ENCODE measurements at places on chromosomes 16 and 17. TPM values are rescaled to one million over a fixed set of nuclear protein-coding genes. Genes with fewer than 3 reads are reported as not detected.

DNA sequence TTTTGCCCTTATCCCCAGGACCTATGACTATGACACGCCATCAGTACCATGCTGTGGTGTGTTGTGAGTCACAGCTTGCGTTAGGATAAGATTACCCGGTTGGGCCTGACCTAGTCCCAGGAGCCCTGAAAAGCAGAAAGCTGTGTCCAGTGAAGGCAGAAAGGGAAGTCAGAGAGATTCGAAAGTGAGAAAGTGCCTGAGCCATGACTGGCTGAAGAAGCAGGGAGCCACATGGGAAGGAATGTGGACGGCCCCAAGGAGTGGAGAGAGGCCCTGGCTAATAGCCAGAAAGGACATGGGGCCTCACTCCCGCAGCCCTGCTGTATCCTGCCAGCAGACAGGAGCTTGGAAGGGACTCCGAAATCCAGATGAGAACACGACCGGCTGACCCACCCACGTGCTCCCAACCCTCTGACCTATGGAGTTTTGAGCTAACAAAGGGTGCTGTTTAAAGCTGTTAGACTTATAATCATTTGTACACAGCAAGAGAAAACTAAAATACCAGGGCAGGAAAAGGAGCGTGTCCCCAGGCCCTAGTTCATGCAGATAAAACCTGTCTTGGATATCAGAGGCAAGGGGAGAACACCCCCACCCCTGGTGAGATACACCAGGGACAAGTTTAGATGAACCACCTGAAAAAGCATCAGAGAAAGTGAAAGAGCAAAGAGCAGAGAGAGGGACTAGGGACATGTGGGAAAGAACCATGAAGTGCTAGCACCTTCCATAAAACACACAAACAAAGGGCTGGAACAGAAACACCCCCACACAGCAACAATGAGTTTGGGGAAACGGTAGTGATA, 115.3 kb downstream of the SLC39A11 start:
- no peak for DNase-seq

CNTD1 gene
- total RNA-seq: 0.57 TPM

GRCh38 chr17:10920558-10921108, 82.7 kb upstream of the PIRT start:
- DNase-seq: no peak

- no peak for DNase-seq
Observed at GRCh38 chr16:31071861-31072260, 2.2 kb downstream of the ZNF668 start.

TMED6 gene
- total RNA-seq: not detected

DNA sequence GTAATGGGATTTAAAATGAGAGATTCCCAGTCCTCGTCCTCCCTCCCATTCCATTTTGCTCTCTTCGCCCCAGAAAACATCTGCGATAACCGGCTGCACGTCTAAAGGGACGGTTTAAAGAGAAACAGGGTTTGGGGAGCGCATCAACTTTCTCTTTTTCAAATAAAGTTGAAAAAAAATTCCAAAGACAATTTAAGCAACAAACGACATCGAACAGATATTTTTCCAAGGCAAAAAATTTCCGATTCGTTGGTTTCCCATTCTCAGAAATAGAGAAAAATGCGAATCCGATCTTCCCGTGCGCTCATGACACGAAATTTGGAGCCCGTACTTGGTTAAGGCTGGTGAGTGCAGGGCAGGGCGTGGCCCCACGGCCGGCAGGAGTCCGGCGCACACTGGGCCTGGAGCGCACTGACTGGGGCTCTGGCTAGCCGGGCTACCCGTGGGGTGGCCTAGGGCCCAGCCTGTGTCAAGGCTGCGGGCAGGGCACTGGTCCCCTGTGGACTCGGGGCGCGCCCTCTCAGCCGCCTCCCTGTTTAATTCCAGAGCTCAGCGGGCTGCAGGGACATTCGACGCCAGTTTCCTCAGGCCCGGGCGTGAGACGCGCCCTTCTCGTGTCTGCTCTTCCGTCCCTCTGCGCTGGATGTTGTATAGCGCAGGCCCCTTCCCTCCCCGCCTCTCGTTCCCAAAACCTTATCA, 17.9 kb upstream of the ZFHX3 start:
- DNase-seq: no peak

GRCh38 chr16:84618581-84619460, 943 bp upstream of the COTL1 start:
- DNase-seq: no peak

GRCh38 chr16:4744555-4745273, 10.4 kb downstream of the DNAAF8 start:
- no peak for DNase-seq

SCNN1B gene
- 1.2 TPM for total RNA-seq

GRCh38 chr17:13544292-13544691, 57.4 kb downstream of the HS3ST3A1 start:
- DNase-seq: peak; percentile 94

DNA sequence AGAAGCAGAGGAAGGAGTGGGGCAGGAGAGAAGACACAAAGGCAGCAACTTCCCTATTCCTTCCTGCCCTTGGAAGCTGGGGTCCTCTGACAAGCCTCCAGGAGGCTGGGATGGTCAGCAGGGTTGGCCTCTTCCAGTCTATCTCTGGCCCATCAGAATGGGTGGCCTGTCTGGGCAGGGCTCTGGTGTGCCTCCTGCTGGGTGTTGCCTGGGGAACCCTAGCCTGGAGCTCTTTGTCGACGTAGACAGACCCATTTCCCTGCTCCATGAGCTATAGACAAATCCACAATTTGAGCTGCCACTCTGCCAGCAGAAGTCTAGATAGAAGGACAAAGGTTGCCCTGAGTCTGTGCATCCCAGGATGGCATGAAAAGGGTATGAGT, 11.4 kb downstream of the IGFBP4 start:
- DNase-seq: no peak

- DNase-seq: no peak
Observed at GRCh38 chr16:85860413-85861094, 38.4 kb upstream of the IRF8 start.

FKBP10 gene
- 34.9 TPM for total RNA-seq

SDR42E2 gene
- not detected for total RNA-seq

DNA sequence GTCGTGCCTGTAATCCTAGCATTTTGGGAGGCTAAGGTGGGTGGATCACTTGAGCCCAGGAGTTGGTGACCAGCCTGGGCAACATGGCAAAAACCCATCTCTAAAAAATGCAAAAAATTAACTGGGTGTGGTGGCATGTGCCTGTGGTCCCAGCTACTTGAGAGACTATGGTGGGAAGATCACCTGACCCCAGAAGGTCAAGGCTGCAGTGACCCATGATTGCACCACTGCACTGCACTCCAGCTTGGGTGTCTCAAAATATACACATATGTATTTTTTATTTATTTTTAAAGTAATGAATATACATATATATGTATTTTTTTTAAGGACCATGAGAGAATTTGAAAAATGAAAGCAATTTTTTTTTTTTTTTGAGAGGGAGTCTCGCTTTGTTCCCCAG, 5.1 kb upstream of the NUFIP2 start:
- no peak for DNase-seq

- no peak for DNase-seq
Observed at GRCh38 chr16:20049831-20050230, 23.9 kb downstream of the GPR139 start.

FLII gene
- total RNA-seq: 528 TPM

DNA sequence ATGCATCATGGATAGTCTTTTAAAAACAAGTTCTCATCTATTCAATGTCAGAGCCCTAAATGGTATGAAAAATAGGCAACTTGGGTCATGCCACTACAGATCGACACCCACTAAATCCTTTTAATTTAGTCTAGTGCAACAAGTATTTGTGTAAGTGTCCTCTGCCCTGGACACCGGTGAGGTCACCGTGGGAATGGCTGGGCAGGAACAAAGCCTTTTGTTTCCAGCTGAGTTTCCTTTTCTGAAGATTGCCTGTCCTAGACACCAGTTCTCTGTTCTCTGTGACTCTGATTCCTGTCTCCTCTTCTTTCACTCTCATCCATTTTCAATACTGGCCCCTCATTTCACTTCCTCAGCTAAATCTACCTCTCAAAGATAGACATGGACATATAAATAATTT, 446.5 kb downstream of the MAF start:
- DNase-seq: no peak

CASKIN1 gene
- total RNA-seq: under 0.01 TPM

DNA sequence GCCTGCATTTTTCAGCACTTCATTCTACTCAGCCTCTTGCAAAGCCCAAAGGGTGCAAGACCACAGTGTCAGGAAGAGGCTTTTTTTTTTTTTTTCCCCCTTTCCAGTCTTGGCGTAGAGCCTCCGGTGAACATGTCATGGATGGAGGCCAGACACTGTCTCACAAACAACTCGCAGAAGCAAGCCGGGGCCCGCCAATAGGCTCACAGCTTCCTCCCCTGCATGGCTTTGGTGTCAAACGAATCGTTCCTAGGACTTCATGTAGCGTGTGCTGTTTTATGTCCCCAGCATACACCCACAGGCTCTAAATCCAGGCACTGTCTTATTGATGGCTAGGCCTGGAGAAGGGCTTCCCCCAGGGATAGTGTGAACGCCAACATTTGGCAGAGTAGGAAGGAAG, 457.7 kb upstream of the MAF start:
- DNase-seq: no peak

GDPD1 gene
- 0.83 TPM for total RNA-seq

DNA sequence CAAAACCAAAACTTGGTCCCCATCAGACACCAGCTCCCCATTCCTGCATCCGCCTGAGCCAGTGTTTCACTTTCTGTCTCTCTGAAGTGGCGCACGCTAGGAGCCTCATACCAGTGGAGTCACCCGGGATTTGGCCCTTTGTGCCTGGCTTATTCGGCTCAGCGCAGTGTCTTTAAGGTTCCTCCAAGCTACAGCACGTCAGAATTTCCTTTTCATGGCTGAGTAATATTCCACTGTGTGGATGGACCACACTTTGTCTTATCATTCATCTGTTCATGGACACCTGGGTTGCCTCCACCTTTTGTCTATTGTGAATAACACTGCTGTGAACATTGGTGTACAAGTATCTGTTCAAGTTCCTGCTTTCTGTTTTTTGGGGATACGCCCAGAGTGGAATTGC, 45.2 kb upstream of the CHMP6 start:
- DNase-seq: no peak

DNA sequence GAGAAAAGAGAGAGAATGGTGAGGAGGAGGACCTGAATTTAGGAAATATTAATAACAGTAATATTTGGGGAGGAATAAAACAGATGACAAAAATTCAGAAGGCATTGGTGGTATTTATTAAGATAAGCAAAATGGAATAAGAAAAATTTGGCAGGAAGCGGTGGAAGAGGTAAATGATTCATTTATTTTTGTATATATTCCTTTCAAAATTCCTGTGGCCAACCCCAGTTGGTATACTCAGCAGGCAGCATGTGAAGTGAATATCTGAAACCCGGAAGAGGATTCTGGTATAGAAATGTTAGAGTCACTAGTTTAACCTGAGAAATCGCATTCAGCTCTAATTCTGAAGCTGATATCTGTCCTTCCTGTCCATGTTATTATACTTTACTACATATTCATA, 792.0 kb downstream of the KCNJ2 start:
- no peak for DNase-seq
